ENCODE measurements at places on chromosomes 1 and 21.

DNA sequence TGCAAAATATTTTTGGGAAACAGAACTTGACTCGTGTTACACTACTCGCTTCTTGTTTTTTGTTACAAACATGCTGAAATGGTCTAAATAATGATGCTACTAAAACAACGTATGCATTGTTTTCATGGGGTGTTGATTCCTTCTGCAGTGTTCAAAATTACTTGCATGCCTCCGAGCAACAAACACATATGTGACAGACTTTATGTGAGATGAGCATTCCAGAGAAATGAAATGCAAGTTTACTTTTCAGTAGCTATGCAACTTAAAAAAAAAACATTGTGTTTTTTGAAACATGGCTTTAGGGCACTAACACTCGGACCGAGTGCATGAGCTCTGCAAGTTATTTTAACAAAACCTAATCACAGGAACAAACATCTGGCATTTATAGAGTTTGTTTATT, 84.8 kb downstream of the CAMTA1 start:
- DNase-seq: no peak

DNA sequence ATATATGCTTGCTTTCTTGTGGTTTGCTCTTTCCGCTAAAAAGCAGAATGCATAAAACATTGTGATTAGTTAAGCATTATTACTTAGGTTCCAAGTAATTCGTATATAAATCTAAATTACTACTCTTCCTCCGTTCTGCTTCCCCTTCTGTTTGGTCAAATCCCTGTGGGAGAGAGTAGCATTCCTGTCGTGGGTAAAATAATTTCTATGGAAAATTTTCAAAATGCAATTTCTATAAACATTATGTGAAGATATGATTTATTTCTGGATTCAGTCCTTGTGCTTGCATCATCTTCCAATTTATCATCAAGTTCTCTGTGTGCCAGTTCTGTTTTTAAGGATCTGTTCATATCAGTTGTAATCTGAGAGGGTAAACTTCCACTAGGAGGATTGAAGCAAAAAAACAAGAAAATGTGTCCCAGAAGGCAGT, 7.2 kb upstream of the WARS2 start:
- DNase-seq: no peak

GRCh38 chr1:31782421-31783410, 18.6 kb upstream of the ADGRB2 start:
- DNase-seq: no peak

DNA sequence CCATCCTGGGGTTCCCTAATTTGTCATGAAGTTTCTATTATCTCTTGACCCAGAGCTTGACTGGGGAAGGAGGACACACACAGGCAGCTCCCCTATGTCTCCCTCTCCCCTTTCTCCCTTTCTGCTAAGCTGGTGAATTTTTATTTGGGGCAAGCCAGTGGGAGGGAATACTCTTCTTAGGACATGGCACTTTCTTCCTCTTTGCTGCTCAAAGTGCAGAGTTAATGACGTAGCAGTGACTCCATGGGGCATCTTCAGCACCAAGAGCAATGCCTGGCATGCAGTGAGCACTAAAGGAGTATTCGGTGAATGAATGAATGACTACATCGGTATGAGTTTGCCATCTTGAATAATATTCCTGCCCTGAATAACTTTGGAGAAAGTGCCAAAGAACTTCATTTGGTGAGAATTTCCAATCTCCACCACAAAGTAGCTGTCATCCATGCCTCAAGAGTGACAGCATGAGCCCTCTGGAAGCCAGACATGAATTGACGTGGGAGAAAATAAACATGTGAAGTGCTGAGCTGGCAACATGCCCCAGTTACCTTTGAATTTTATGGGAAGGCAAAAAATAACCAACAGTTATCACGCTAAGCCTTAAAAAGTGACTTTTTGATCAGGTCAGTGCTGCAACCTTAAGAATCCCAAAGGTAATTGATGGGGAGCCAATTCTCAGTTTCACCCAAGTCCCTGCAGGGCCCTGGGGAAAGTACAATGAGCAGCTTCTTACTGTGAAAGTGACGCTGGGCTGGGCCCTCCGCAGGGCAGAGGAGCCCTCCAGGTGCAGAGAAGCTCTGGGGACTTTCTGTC, 22.1 kb upstream of the ATF3 start:
- no peak for DNase-seq

GRCh38 chr21:43269440-43269839, 100.6 kb downstream of the CRYAA start:
- DNase-seq: no peak

- DNase-seq: no peak
These were observed 363.5 kb upstream of the ST6GALNAC5 start for GRCh38 chr1:76503736-76504135.

DNA sequence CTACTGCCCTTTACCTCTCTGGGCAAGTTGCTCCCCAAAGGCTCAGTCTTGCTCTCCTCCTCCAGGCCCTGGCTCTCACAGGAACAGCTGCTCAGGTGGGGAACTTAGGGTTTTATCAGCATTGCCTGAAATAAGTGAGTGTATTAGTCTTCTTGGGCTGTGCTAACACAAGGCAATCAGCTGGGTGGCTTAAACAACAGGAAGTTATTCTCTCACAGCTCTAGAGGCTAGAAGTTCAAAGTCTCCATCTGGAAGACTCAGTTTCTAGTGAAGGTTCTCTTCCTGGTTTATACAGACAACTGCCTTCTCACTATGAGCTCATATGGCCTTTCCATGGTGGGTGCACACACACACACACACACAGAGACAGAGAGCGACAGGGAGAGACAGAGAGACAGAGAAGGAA, 2.8 kb upstream of the CD1C start:
- no peak for DNase-seq

DNA sequence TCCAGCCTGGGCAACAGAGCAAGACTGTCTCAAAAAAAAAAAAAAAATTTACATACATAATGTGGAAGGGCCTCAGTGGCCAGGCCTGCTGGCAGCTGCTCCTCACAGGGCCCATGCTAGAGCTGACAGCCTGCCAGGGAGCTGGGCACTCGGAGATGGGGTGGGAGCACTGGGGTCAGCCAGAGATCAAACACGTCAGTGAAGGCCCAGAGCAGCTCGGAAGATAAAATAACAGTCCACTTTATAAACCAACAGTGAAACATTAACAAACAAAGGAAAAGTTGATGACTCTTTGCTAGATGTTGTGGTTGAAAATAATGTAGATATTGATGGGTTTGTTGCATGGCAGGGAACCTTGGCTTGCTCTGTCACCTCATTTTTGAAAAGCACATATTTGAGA, 42.7 kb downstream of the ATP5PF start:
- DNase-seq: no peak

- no peak for DNase-seq
These were observed 300.0 kb downstream of the BARHL2 start for GRCh38 chr1:90417126-90417525.

- DNase-seq: no peak
These were observed 14.7 kb downstream of the MTHFR start for GRCh38 chr1:11790880-11791715.

GRCh38 chr1:209416039-209416438, 167.5 kb upstream of the CAMK1G start:
- no peak for DNase-seq

- DNase-seq: no peak
These were observed 79.7 kb downstream of the SMYD2 start for GRCh38 chr1:214360525-214361164.

All from stimulated activated CD4-positive, alpha-beta T cell treated with anti-CD3 and anti-CD28 coated beads, Interleukin-12 subunit alpha, Interleukin-12 subunit beta, amount 100 ng/mL, for 24 hours (primary cell).